ENCODE measurements at places on chromosomes 3 and 15.

DNA sequence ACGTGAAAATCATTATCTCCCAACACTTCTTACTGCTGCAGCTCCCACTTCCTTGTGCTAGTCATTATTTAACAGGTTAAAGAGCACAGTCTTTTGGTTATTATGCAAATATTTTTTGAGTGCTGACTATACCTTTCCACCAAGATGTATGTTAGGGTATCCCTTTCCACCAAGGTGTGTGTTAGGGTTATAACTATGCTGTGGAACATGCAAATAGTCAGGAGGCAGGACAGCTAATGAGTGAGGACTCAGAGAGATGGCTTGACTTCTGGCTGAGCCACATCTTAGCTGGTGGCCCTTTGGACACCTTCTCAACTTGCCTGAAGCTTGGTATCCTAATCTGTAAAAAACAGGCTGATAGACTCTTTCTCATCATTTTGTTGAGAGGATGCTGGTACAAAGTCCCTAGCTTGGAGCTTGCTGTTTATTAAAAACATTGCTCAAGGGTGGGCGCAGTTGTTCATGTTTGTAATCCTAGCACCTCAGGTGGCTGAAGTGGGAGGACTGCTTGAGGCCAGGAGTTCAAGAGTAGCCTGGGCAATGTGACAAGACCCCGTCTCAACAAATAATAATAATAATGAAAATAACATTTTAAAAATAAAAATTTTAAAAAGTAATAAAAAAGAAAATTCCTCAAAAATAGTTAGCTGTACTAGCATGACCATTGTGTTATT is 160.5 kb upstream of the ADAMTS9 start:
- no peak for DNase-seq

DNA sequence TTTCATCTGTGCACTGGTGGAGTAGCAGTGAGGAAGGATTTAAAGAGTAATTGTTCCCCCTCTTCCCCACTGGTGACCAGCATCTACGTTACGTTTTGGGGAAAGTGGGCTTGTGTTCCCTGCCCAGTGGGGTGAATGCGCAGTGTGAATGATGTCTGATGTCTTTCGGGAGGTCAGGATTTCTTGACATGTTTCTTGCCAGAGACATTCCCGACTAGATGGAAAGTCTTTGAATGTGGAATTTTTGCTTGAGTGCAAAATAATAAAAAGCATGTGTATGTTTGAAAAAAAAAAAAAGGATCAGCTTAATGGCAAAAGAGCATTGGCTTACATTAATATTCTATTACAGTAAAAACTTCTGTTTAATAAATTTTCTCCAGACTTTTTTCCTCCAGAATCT is 632.2 kb downstream of the FOXP1 start:
- no peak for DNase-seq

DNA sequence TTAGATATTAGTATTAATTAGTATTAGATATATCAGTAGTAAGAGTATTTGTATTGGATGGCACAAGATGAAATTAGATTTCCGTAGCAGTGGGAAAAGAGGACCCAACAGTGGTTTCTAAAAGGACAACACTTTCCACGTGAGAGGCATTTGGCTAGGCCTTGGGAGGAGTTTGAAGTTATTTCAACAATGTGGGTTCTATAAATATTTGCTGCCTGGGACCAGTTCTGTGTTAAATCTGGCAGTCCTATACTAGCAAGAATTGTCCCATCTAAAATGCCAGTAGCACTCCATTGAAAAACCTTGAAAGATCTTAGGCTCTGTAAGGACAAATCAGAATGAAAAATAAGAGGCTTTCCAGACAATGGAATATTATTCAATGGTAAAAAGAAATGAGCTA is 347.1 kb upstream of the DNAJC19 start:
- DNase-seq = no peak

GRCh38 chr3:53938645-53939044 is 47.0 kb upstream of the SELENOK start:
- no peak for DNase-seq

DNA sequence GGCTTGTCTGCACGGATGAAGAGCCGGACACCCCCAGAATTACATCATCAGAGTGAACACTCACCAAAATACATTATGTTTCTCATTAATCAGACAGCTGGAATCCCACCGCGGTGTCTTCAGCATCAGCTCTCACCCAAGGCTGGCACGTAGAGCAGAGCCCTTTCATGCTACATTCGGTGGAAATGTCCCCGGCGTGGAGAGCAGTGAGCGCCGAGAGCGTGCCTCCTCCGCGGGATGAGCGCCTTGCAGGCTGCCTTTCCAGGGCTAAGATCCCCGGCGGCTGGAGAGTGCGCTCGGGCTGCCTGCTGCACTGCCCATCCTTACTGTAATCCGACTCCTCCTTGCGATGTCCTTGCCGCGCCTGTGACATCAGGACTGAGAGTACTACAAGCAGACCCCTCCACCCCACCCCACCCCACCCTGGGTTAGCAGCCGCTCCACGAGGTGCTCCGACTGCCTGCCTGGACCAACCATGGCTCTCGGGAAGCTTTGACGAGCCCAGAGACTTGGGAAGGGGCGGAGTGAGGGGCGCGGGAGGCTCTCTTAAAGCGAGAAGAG is at the start of gene ZNF385D:
TSS of gene ZNF385D (minus strand) at position 380 of the 561 bp plus-strand sequence. CDS start at position 86, 294 bp downstream.
- no peak for DNase-seq

DNA sequence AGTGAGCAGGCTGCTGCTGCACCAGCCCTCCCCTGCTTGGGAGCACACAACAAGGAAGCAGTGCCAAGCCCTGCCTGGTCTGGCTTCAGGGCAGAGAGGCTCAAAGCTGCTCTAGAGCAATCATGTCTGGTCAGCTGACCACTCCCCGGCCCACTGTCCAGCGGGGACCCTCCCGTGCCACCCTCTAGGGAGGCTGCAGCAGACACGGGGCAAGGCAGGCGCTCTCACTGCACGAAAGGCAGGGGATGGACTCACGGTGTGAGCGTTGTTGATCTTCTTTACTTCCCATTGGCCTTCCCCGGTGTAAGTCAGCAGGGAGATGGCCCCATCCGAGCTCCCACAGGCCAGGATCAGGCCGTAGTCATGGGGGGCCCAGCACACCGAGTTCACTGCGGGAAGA is 9.2 kb downstream of the SEC13 start:
- DNase-seq = no peak

GRCh38 chr3:20055020-20055775 is 15.0 kb downstream of the KAT2B start:
- DNase-seq = no peak

DNA sequence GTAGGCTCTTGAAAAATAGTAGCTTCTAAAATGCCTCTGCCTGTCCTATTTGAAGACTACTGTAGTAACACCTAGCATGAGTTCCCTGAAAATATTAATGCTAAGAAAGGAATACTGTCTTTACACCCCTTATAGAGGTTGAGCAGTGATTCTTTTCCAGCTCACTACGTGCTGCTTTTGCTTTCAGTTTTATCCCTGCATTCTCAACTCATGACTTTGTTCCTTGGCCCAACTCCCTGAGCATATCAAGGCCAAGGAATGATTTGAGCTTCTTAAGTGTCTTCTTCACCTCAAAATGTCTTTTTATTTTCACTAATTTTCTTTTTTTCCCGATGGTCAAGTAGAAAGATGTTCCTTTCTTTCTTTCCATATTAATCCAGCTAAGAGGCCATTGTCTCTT is 16.5 kb upstream of the P2RY13 start:
- DNase-seq = no peak

DNA sequence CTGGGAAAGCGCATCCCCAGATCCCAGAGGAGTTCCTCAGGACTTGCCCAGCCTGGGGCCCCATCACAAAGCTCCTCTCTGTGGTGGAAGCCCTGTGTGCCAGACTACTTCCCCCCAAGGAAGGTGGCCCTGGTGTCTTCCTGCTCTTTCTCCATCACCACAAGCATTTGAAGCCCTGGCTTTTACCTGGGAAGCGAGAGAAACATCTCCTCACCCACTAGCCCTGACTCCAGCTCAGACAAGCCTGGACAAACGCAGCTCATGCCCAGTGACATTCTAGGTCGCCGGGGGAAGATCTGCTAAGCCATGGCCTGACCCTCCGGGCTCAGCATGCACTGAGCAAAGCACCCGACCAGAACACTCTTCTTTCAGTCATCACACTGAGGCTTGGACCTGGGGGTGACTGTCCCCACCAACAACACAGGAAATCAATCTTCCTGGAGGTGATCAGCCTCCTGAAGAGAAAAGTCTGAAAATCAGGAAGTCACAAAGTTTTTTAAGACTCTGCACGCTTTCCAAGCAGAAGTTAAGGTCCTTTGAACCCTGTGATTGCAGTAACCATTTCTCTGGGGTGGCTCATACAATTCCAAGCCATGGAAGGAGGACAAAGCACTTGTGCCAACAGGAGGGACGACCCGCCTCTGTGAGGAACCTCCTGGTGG is 40.8 kb downstream of the KLHL25 start:
- DNase-seq = no peak

DNA sequence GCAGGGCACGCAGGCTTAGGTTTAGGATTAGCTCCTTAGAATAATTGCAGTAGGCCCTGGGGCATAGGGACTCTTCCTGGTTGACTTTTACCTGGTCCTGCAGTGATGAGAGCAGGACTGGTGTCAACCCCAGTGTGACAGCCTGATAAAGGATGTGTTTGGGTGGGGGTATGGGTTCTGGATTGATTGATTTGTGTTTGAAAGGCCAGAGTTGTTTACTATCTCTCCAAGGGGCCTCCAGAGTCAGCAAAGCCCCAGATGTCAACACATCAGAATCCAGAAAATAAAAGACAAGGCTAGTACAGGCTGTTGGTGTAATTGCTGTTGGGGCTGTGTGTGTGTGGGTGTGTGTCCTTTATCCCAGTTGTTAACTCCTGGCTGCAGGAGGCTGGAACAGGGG is 122.3 kb downstream of the CHRNA7 start:
- DNase-seq = no peak

GRCh38 chr15:73809728-73810501 is 56.8 kb upstream of the INSYN1 start:
- DNase-seq = no peak

DNA sequence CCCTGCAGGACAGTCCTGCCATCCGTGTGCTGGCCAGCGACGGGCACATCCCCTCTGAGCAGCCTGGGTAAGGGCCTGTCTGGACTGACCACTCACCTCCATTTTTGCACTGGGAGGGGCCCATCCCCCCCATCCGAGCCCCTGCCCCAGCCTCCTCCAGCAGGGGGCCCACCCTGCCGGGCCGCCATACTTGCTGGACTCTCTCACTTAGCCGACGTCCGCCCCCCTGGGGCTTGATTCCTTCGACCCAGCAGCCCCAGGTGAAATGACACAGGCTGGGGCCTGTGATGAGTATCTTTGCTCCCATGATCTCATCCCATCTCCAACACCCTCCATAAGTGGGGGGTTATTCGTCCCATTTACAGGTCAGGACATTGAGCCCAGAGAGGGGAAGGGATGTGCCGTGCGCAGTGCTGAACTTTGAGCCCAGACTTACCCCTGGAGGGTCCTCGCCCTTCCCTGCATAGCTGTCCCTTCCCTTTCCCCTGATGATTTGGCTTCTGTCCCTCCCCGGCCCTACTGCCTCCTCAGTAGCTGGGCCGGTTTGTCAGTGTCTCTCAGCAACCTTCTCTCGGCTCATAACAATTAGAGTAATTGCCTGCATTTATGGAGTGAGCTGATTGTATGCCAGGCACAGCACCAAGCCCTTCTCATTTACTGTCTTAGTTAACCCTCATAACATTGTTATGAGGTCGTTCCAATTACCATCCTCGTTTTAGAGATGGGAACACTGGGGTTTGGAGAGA is 4.2 kb downstream of the LMAN1L start:
- DNase-seq = no peak

- DNase-seq = no peak
Observed at GRCh38 chr15:49430046-49430445, 7.0 kb downstream of the FGF7 start.

GRCh38 chr3:175355801-175356335 is 496.7 kb downstream of the NAALADL2 start:
- DNase-seq = no peak

DNA sequence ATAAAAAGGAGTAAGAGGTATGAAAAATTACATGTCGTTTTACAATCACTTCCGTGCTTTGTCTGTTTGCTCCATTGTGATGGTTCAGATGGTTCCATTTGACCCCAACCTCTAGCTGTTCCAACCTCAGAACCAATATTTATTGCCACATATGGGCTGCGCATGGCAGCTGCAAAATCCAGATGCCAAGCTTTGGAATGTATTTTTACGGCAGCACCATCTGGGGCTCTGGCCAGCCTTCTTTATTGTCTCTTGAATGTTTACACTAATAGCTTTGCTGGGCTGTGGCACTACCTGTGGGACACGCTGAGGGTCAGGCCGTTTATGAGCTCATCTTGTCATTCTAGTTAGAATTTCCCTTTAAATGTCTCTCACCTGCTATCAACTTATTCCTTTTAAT is 219.8 kb downstream of the ROBO2 start:
- no peak for DNase-seq

DNA sequence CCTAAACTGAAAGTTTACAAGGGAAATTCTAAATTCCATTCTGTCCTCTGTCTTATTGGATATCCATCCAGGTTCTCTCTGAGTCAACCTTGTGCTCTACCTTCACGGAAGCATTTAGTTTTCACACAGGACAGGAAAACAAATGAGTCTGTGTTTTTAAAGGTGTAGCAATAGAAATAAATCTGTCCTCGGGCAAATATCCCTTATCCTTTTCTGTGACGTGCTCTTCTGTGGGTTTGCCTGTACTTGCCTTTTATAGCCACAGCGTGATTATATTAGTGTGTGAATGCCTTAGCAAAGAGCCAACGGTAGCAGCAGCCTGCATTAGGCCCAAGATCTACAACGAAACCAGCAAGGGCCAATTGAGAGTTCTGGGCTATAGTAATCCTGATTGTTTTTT is 127.2 kb upstream of the PLSCR5 start:
- no peak for DNase-seq

DNA sequence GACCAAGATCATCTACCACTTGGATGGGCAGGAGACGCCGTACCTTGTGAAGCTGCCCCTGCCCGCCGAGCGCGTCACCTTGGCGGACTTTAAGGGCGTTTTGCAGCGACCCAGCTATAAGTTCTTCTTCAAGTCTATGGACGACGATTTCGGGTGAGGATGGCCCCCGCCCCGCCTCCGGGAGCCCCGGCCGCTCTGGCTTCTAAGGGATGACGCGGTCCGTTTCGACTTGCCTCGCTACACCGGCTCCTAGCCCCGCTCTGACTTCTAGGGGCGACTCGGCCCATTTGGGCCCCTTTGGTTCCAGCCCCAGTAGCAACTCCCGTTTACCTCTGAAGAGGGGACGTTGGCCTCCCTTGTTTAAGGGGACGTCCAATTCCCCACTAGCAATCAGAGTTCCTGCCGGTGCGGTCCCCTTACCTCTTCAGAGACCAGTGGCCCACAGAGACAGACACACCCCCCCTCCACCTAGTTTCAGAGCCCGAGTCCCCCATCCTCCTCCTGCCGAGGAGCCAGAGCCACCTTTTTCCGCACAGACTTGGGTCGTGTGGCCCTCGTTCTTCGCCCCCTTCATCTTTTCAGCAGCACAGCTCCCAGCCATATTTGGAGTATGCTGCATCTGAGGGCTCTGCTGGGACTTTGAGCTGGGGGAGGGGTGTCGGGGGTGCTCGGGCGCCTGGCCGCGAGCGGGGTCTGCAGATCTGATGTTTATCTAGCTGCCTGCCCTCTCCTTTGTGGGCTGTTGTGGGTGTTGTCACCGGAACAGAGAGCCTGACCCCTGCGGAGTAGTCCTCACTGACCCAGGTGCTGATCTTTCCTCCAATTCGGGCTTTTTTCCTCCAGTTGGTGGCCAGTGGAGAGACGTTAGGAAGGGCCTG is 706 bp downstream of the DVL3 start:
- DNase-seq = peak; percentile 25

Data from activated gamma-delta T cell treated with anti-CD3 and anti-CD28 coated beads, Interleukin-2, amount 50 U/mL, for 16 hours (primary cell).